Breast epithelium (tissue), 4 donors: ENCODE measurements at places on chromosomes 12 and 14. TPM values are rescaled to one million over a fixed set of nuclear protein-coding genes. Genes with fewer than 3 reads are reported as not detected.

GRCh38 chr12:21502164-21502496 is 541 bp downstream of the GOLT1B start:
- H3K27ac ChIP-seq = peak overlapping the region; percentile 87
- H3K4me1 ChIP-seq = no peaks in the 10 kb centered on the region
- H3K27me3 ChIP-seq = no peaks in the 10 kb centered on the region
- DNase-seq = peak; percentile 19

- H3K36me3 ChIP-seq = no peaks in the 10 kb centered on the region
- no peak for DNase-seq
- no peak overlapping the region for H3K4me3 ChIP-seq
- H3K27ac ChIP-seq = no peak overlapping the region
- H3K27me3 ChIP-seq = no peaks in the 10 kb centered on the region
- H3K4me1 ChIP-seq = no peaks in the 10 kb centered on the region
Observed at GRCh38 chr14:81332725-81333124, 67.4 kb downstream of the STON2 start.

DNA sequence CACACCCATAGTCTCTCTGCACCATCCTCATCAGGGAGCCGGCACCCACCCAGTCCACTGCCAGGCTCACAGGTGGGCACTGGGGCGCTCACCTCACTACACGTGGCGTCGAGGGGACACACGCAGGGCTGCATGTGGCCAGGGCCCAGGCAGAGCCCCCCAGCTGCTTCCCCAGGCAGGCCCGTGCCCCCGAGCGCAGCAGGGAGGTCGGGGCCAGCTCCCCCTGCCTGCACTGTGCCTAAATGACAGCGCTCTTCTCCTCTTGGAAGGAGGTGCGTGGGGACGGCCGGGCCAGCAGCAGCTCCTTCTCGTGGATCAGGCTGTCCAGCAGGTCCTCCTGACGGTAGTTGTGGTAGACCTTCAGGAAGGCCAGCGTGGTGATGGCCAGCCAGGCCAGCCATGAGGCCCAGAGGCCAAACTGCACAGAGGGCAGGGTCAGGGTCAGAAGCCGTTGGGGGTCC is 11.3 kb downstream of the TMEM179 start:
- peaks cover 25% of the 10 kb centered on the region for H3K27me3 ChIP-seq
- no peak for DNase-seq
- H3K27ac ChIP-seq = no peak overlapping the region
- H3K4me3 ChIP-seq = no peak overlapping the region
- H3K36me3 ChIP-seq = no peaks in the 10 kb centered on the region

DNA sequence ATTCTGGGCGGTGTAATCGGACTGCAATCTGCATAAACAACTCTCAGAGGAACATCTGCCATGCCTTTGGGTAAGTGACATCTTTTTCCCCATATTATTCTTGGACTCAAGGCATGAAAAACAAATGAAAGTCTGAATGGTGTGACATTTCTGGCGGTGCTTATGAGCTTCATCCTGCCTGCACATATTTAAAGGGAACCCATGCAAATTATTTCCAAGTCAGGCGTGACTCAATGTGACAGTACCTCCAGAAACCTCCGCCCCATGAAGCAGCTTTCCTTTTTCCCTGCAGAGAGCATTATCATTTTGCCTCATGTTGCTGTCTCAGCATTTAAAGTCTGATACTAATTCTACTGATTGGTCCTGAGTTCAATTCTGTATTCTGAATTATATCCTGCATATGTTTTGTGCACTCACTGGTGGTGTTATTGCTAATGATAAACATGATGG is 585.4 kb downstream of the SNAPC1 start:
- H3K4me3 ChIP-seq = no peak overlapping the region
- H3K4me1 ChIP-seq = no peaks in the 10 kb centered on the region
- H3K27me3 ChIP-seq = no peaks in the 10 kb centered on the region

- H3K27me3 ChIP-seq = no peaks in the 10 kb centered on the region
- no peak overlapping the region for H3K4me3 ChIP-seq
- H3K27ac ChIP-seq = no peak overlapping the region
Observed at GRCh38 chr14:59200195-59200594, 11.7 kb downstream of the DAAM1 start.

Gene GZMH
- total RNA-seq = 0.98 TPM
